ENCODE measurements at places on chromosomes 16 and 17. TPM values are rescaled to one million over a fixed set of nuclear protein-coding genes. Genes with fewer than 3 reads are reported as not detected.

DNA sequence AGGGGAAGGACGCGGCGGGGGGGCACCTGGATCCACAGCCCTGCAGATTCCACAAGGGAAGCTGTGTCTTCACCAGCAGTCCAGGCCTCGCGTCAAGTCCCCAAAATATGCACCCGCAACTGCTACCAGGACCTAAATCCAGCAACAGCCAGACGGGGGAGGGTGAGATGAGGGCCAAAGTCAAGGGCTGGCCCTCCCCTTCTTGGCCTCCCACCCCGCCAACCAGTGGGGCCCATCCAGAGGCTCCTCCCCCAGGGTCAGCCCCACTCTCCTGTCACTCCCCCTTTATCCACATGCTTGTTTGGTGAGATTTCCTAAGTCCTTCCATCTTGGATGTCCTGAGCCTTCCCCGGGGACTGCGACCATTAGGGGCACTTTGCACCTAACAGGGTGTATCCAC lies 138.7 kb downstream of the ENGASE start:
- H3K27ac ChIP-seq, result peak overlapping the region; percentile 74
- H3K27me3 ChIP-seq, result no peaks in the 10 kb centered on the region
- DNase-seq, result peak; percentile 49
- no peaks in the 10 kb centered on the region for H3K36me3 ChIP-seq
- H3K4me3 ChIP-seq, result 0 out of 2 replicates have a peak overlapping the region, but pooled peaks have one; percentile 10
- H3K4me1 ChIP-seq, result peaks cover 54% of the 10 kb centered on the region

DNA sequence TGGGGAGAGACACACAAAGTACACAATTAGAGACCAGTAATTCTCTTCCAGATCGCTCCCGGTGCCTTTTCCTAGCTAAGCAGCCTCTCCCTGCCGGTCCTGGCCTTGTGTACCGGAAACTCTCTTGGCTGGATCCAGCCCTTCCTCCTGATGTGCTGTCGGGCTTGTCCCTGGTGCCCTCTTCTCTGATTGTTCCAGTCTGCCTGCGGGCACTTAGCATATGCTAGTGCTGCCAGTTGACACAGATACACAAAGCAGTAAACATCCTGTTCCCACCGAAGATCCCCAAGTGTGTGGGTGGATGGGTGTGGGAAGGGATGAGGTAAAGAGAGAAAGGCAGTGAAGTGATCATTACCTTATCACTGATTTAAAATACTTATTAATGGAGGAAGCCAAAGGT lies 9.7 kb downstream of the HS3ST3B1 start:
- peaks cover 76% of the 10 kb centered on the region for H3K4me1 ChIP-seq
- peak overlapping the region; percentile 96 for H3K27ac ChIP-seq
- peaks cover 5% of the 10 kb centered on the region for H3K27me3 ChIP-seq

G6PC1 gene
- total RNA-seq, result not detected

OR1A1 gene
- total RNA-seq, result not detected

DNA sequence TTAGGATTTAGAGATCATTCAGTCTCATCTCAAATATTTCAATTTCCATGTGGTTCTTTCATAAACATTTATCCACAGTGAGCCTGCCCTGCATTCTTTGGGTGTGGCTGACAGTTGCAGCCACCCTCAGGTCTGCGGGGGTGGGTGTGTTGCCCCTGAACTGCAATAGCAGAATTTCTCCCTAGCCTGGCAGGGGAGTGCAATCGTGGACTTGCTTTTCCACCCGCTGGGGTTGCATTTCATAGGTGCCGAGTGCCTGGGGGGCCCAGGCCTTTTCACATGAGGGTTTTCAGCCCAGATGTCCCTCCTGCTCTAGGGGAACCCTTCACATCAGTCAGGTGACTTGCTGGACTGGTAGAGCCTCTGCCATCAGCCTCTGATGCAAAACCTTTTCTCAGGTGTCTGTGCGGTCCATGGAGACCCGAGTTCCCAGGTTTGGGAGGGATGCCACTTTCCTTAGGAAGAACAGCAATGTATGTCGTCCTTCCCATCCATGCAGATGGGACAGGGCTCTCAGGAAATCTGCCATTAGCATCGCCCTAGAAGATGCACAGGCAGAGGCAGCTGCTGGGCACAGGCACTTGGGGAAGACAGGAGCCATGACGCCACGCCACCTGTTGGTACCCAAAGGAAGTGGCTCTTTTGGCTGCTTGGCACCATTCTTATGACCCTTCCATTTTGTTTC lies 2.4 kb upstream of the USP36 start:
- peak overlapping the region; percentile 74 for H3K27ac ChIP-seq
- no peaks in the 10 kb centered on the region for H3K36me3 ChIP-seq
- peaks cover 21% of the 10 kb centered on the region for H3K4me1 ChIP-seq
- peak overlapping the region; percentile 84 for H3K4me3 ChIP-seq
- H3K27me3 ChIP-seq, result no peaks in the 10 kb centered on the region
- peak; percentile 70 for DNase-seq

Measured in WTC11 (cell line).